ENCODE measurements at places on chromosomes 1 and 21. TPM values are rescaled to one million over a fixed set of nuclear protein-coding genes. Genes with fewer than 3 reads are reported as not detected.

The FMO1 gene
- total RNA-seq, result not detected

The SMIM11 gene
- total RNA-seq, result 12.4 TPM

The SPATA45 gene
- not detected for total RNA-seq

The FAM72D gene
- not detected for total RNA-seq

The RYR2 gene
- total RNA-seq, result 56.3 TPM

The AKR1A1 gene
- total RNA-seq, result 64.0 TPM

DNA sequence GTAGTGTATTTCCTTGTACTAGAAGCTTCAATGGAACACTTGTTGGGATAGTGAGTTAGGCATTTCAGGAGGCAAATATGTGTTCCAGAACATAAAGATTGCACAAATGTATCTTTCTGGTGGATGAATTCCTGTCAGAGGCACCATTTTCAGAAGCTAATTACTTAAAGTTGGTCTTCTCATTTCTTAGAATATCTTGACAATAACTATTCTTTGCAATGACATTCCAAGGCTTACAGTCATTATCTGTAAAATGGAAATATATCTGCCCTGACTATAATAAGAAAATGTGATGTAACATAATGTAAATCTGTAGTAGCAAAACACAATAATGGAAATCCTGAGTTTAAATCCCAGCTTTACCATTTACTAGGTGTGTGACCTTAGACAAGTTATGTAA lies 2.7 kb downstream of the VCAM1 start:
- DNase-seq, result no peak

GRCh38 chr1:66395202-66396061 lies 138.5 kb upstream of the SGIP1 start:
- DNase-seq, result no peak
